ENCODE measurements at places on chromosomes 3 and 15. TPM values are rescaled to one million over a fixed set of nuclear protein-coding genes. Genes with fewer than 3 reads are reported as not detected.

- DNase-seq = no peak
- H3K4me3 ChIP-seq = no peak overlapping the region
- H3K4me1 ChIP-seq = peaks cover 36% of the 10 kb centered on the region
- H3K27me3 ChIP-seq = no peaks in the 10 kb centered on the region
- H3K27ac ChIP-seq = peak overlapping the region; percentile 57
Measured at GRCh38 chr3:4864503-4864902, 114.7 kb upstream of the BHLHE40 start.

Gene PAQR9
- total RNA-seq = not detected

- peak overlapping the region; percentile 66 for H3K4me3 ChIP-seq
- no peak overlapping the region for H3K27ac ChIP-seq
- no peak for DNase-seq
- H3K4me1 ChIP-seq = peaks cover 4% of the 10 kb centered on the region
- peaks cover 5% of the 10 kb centered on the region for H3K36me3 ChIP-seq
Measured at GRCh38 chr3:198113206-198114053, 153.4 kb downstream of the LMLN start.

- H3K36me3 ChIP-seq = no peaks in the 10 kb centered on the region
- H3K27me3 ChIP-seq = no peaks in the 10 kb centered on the region
- H3K4me3 ChIP-seq = no peak overlapping the region
- no peak overlapping the region for H3K27ac ChIP-seq
- no peak for DNase-seq
Measured at GRCh38 chr15:25543196-25543595, 104.4 kb upstream of the UBE3A start.

Gene WDR6
- 141 TPM for total RNA-seq

GRCh38 chr3:56522374-56522773 is 34.6 kb upstream of the CCDC66 start:
- H3K4me3 ChIP-seq = no peak overlapping the region
- no peaks in the 10 kb centered on the region for H3K36me3 ChIP-seq
- no peak for DNase-seq
- H3K27ac ChIP-seq = no peak overlapping the region
- peaks cover 16% of the 10 kb centered on the region for H3K27me3 ChIP-seq

DNA sequence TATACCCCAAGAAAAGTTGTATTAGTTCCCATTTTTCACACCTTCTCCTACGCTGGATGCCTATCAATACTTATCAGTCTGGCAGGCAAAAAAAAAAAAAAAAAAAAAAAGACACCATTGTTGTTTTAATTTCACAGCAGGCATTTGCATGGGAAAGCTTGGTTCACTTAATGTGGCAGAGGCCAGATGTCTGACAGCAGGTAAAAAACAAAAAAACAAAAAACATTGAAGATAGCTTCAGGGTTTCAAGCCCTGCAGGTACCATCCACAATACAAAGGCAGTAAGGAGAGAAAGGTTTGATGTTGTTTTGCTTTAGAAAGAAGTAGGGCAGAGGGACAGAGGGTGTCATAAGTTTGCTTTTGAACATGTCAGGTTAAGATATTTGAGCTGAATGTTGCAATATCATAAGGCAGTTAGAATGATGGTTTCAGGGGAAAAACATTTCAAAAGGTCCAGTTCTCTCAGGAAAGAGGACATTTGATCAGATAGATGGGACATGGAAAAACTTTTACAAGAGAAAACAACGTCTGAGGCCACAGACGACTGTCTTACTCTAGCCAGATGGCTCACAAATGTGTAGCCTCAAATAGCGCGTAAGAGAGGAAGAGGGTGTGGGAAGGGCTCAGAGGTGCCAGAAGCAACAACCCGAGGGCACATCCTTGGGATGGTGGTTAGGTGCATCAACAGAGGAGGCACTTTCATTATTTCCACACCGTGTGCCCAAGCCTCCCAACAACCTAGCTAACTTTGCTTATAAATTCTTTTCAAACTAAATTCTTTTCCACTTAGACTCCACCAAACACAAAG is 25.7 kb downstream of the PCOLCE2 start:
- H3K4me3 ChIP-seq = no peak overlapping the region
- no peaks in the 10 kb centered on the region for H3K36me3 ChIP-seq
- DNase-seq = no peak
- H3K27ac ChIP-seq = no peak overlapping the region
- peaks cover 23% of the 10 kb centered on the region for H3K27me3 ChIP-seq

All from activated CD4-positive, alpha-beta T cell treated with anti-CD3 and anti-CD28 coated beads, Interleukin-2, amount 10 ng/mL, durations not matched to agents 24 days and 14 days (primary cell).